GM13976 (cell line): ENCODE measurements at places on chromosomes 11 and 22.

DNA sequence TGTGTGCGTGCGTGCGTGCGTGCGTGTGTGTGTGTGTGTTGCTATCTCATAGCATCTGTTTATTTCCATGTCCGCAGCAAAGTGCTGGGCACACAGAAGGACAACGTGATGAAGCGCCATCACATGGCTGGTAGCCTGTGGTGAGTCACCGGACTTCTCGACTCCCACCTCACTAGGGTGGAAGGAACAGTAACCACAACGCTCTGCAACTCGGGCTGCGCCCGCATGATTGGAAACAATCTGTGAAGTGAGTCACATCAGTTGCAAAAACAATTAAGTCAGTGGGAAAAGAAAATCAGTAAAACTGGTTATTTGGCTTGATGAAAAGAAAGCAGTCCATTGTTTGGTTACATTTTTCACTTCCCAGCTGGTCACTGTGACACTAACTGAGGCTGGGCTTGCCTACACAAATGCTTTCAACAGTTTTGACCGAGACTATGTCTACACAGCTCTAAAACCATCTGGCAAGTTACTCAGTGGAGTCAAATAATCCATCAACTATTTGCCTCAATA, 437.3 kb upstream of the CADM1 start:
- no peak for DNase-seq

- no peak for DNase-seq
Observed at GRCh38 chr22:35375031-35375430, 5.9 kb upstream of the HMOX1 start.

GRCh38 chr11:59040607-59041006, 45.5 kb upstream of the GLYATL1B start:
- DNase-seq, result no peak

GRCh38 chr22:49517211-49517610, 310.5 kb downstream of the BRD1 start:
- no peak for DNase-seq

DNA sequence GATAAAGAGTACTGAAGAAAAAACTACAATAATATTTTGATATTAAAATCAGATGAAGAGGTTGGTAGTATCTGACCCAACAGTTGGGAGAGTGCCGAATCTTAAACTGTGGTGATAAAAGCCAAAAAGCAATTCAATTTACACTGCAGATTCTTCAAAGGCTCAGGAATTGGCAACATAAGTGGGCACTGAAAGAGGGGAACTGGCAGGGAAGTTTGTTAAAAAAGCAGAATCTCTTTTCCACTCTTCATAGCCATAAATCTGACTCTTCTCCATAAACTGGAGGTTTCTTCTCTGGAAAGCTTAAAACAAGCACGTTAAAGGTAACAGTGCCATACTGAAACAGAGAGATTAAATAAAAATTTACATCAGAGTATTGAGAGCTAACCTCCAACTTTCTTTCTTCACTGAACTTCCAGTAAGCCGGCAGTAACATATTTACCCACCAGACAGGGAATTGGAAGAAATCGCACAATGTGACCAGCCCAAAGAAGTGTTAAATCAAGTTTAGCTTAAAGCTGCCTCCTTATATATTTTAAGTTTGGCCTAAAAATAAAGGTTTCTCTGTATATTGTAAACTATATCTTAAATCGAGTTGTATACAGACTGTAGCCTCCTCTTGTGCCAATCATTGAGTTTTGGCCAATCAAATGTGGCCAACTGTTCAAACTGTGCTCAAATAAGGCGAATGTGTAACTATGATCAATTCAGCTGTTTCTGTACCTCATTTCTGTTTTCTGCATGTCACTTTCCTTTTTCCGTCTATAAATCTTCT, 358.3 kb downstream of the NXPE2 start:
- no peak for DNase-seq

DNA sequence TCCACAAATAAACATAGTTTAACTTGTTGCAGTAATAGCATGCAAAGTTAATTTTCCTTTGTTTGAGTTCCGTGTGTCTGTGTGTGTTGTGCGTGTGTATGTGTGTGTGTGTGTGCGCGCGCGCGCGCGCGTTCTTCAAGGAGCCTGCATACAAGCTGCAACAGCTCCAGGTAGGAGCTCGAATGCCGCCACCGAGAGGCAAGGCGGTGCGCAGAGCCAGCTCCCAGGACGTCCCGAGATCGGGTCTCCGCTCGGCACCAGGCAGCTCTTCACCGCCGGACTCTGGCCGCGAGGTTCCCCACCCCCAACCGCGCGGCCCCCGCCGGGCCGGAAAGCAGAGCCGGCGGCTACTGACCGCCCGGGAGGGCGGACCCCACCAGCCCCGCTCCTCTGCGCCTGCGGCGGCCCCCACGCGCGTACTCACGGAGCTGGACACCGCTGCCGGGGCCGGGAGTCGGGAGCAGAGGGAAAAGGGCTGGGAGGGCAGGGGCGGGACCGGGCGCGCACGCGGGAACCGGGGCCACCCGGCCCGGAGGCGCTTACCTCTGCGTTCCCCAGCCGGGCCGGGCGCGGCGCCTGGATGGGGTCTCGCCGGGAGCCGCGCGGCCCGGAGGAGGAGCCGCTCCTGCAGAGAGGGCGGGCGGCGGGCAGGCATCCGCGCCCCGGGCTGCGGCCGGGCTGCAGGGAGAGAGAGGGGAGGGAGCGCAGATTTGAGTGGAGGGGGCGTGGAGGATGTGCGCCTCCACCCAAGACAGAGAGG, 40.4 kb upstream of the AKIP1 start:
- peak; percentile 68 for DNase-seq
